ENCODE measurements at places on chromosomes 1 and 21. TPM values are rescaled to one million over a fixed set of nuclear protein-coding genes. Genes with fewer than 3 reads are reported as not detected.

The GJA9 gene
- polyA plus RNA-seq, result 0.74 TPM

The MTARC2 gene
- 45.3 TPM for polyA plus RNA-seq

The LDLRAD1 gene
- 0.08 TPM for polyA plus RNA-seq

The TMEM269 gene
- 0.78 TPM for polyA plus RNA-seq

The LCE6A gene
- not detected for polyA plus RNA-seq

The CRYAA gene
- not detected for polyA plus RNA-seq

DNA sequence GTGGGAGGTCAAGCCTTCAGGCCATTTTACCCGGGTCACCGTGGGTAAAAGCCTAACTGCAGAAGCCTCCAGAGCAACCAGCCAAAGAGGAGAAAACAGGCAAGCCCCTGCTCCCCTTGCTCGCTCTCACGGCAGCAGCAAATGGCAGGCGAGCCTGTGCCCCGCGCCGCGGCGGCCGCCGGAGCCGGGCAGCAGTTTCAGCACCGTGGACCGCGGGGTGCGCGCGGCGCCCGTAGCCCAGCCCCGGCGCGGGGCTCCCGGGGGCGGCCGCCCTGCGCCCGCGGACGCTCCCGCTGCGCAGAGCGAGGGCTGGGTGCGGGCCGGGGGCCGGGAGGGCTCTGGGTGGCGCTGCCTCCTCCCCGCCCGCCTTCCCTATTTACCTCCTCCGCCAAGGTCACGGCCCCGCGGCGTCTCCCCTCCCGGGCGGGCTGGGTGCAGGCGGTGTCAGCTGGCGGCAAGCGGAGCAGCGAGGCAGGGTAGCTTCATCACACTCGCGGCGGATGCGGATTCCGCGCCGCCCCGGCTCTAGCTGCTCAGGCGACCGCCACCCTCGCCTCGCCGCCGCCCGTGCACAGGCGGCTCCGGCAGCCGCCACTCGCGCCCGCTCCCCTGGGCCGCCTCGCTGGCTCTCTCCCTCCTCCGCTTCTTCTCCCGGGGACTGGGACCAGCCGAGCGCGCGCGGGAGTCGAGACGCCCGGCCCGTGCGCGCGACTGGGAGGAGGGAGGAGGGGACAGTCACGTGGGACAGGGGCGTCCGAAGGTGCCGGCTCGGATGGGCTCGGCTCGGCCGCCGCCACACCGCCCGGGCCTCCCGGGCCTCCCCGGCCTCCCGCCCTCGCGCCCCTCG is at the start of gene RGS7:
Gene RGS7, minus strand, starts transcription at position 687 of the 847 bp plus-strand sequence.
- DNase-seq, result peak; percentile 66

- no peak for DNase-seq
Observed at GRCh38 chr1:35577071-35577998, 4.2 kb downstream of the TFAP2E start.

- DNase-seq, result no peak
Observed at GRCh38 chr1:61125263-61125662, 42.9 kb downstream of the NFIA start.

GRCh38 chr21:41437729-41438128 is 11.7 kb downstream of the MX1 start:
- DNase-seq, result no peak

DNA sequence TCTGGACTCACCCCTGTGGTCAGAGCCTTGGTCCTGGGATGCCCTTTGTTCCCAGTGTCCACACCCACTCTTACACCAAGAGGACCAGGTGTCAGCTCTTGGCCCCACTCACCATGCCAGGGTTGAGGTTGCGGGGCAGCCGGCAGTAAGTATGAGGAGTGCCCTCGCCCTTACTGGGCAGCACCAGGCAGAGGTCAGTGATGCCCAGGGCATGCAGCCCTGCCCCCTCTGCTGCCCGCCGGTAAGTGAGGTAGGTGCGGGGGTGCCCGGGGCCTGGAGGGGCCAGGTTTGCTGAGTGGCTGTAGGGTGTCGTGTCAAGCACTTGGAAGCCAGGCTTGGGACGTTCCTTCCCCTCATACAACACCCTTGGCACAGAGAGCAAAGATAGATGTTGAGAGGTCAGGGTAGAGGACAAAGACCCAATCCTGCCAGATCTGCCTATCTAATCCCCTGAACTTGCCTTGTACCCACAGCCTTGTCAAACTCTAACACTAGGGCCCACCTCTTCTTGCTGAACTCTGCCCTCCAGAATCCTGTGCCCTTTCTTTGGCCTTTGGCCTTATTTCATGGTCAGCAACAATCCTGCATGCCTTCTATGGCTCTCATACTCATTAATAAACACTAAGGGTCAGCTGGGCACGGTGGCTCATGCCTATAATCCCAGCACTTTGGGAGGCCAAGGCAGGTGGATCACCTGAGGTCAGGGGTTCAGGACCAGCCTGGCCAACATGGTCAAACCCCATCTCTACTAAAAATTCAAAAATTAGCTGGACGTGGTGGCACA is 3.6 kb downstream of the DENND4B start:
- no peak for DNase-seq

- no peak for DNase-seq
Observed at GRCh38 chr1:43994794-43995790, 3.7 kb downstream of the CCDC24 start.

DNA sequence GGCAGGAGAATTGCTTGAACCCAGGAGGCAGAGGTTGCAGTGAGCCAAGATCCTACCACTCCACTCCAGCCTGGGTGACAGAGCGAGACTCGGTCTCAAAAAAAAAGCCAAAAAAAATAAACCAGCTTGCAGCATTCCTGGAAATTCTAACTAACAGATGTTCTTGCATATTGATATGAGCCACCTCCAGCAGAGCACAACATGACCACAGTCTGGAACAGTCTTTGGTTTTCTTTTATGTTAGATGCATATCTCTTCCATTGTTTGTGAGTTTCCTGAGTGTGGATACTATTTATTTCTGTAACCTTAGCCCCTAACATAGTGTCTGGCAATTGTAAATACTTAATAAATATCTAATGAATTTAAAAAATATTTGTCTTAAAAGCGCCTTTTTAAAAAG is 23.9 kb downstream of the IFNAR1 start:
- no peak for DNase-seq

GRCh38 chr1:201625851-201626251 is 86.9 kb downstream of the NAV1 start:
- no peak for DNase-seq

DNA sequence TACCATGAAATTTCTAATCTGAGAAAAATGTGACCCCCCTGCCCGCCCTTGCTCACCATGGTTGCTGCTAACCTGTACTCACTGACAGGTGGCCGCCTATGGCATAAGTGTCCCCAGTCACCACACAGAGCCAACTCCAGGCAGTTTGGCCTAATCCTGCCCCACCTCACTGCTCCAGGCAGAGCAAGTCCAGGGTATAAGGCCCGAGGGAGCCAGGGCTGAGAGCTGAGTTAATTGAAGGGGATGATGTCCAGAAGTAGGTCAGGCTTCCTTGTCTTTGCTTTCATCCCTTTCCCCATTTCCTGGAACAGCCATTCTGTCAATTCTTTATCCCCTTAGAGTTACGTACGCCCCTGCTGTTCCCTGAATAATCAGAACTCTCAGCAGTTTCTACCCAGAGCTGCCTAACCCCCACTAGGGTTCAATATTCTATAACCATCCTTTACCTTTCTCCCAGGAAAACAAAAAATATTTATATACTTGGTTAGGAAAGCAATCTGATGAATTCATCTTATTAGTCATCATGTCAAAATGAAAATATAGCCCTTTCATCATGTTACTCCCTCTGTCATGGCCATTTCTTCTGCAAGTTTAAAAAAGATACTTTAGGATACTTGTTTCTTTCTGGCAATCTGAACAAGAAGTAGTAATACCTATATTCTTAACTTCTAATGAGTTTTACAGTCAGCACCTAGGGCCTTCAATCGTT is 29.4 kb upstream of the CD101 start:
- DNase-seq, result no peak

- peak; percentile 72 for DNase-seq
Observed at GRCh38 chr1:247448107-247448791, 9.7 kb downstream of the OR2B11 start.

GRCh38 chr1:56029319-56030003 is 549.9 kb downstream of the PLPP3 start:
- no peak for DNase-seq
